ENCODE measurements at places on chromosomes 6 and 20. TPM values are rescaled to one million over a fixed set of nuclear protein-coding genes. Genes with fewer than 3 reads are reported as not detected.

Gene TMEM74B
- polyA plus RNA-seq = 3.5 TPM

Gene HNF4A
- not detected for polyA plus RNA-seq

Gene SLC22A16
- polyA plus RNA-seq = 0.52 TPM

Gene PRRT1
- 0.86 TPM for polyA plus RNA-seq

Gene EFCAB8
- polyA plus RNA-seq = not detected

Gene HLA-A
- 106 TPM for polyA plus RNA-seq

Gene SAMD3
- polyA plus RNA-seq = 1.7 TPM

Gene FAM83B
- polyA plus RNA-seq = 0.05 TPM

Gene ZBTB46
- polyA plus RNA-seq = 13.1 TPM

Gene RAB5IF
- polyA plus RNA-seq = not detected

Gene CHRNA4
- 0.69 TPM for polyA plus RNA-seq

Gene MLN
- polyA plus RNA-seq = not detected

Gene HLA-DQA1
- 4.1 TPM for polyA plus RNA-seq
